ENCODE measurements at places on chromosomes 13 and 19.

DNA sequence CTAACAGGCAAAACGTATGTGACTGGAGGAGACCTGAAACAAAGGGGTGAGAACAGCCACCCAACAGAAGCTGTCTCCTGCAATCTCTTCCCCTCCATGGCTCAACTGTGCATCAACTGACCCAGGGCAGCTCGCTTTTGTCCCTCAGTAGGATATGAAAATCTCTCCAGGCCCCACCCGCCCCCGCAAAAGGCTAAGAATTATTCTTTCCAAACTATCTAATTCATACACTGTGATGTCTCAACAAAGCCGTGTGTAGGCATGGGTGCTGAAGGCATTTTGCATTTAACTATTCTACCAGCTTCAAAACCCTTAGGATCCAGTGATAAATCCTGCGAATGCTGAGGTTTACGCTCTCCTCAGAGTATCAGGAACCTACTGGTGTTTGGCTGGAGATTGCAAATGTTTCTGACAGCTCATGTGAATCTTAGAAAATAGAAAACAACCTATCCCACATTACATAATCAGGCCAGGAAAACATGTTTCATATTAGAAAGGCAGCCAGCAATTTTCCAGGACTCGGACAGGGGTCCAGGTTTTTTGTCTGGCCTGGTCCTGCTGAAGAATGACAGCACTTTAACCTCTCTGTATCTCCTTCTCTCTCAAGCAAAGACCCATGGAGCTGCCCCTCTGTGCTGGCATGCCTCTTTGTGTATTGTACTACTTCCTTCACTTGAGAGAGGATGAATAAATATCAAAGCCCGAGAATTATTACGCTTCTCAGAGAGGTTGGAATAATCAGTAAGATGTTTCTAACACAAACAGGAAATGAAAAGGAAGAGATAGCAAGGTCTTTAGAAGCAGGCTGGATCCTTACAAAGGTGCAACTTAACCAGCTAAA, 17.3 kb downstream of the DHRS12 start:
- DNase-seq: no peak

DNA sequence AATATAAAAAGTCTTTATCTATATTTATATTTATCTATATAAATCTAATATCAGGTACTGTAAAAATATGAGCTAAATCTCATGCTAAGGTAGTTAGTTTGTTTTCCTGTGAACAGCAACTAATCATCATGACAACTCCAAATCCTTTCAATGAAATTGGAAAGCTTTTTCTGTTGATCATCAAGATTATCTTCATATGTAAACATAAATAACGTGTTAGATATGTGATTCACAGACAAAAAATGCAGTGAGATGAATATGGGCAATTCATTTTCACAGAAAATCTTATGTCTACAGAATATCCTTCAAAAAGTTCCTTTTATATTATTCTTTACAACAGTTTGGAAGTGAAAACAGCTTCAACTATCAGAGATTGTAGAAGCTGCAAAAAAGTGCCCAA, 41.7 kb upstream of the EEF1AKMT1 start:
- no peak for DNase-seq

DNA sequence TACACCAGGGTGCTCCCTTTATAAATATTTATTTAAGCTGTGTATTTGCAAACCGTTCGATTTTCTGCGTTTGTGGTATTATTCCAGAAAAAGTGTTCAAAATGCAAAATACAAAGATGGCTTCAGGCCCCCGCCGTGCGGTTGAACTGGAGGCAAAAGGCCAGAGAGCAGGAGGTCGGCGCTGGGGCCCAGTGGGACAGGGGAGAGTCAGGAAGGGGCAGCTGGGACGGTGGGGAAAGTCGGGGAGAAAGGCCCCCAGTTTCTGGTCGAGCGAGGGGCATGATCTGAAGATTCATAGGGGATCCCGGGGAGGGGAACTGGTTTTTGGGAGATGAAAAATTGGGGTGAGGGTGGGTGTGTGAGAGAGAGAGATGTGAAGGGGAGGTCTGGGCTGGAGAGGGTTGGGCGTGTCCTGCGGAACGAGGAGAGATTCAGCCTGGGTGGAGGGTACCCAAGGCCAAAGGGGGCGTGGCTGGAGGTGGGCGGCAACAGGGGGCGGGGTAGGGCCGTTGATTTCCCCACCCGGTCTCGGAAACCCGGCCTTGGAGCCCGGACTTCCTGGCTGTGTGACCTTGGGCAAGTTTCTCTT, 678 bp downstream of the ISOC2 start:
- DNase-seq: peak; percentile 97

DNA sequence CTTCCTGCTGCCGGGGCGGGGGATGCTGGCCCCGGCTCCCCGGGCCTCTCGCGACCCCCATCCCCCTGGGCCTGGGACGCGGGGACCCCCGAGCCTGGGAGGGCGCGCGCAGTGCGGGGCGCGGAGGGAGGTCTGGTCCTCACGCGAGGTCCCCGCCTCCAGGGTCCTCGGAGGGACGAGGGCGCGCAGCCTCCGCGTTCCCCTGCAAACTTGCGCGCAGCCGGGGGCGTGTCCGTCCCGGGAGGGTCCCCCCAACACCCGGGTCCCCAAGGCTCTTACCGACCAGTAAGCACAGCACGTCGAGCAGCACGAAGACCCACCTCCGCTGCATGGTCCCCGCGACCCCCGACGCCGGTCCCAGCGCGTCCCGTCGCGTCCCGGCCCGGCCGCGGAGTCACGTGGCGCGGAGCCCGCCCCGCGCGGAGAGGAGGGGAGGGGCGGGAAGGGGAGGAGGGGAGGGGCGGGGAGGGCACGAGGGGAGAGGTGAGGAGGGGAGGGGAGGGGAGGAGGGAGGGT, at the start of gene PLPP2:
TSS of gene PLPP2 (minus strand) at position 398 of the 516 bp plus-strand sequence. CDS start at position 331, 67 bp downstream.
- DNase-seq: no peak

DNA sequence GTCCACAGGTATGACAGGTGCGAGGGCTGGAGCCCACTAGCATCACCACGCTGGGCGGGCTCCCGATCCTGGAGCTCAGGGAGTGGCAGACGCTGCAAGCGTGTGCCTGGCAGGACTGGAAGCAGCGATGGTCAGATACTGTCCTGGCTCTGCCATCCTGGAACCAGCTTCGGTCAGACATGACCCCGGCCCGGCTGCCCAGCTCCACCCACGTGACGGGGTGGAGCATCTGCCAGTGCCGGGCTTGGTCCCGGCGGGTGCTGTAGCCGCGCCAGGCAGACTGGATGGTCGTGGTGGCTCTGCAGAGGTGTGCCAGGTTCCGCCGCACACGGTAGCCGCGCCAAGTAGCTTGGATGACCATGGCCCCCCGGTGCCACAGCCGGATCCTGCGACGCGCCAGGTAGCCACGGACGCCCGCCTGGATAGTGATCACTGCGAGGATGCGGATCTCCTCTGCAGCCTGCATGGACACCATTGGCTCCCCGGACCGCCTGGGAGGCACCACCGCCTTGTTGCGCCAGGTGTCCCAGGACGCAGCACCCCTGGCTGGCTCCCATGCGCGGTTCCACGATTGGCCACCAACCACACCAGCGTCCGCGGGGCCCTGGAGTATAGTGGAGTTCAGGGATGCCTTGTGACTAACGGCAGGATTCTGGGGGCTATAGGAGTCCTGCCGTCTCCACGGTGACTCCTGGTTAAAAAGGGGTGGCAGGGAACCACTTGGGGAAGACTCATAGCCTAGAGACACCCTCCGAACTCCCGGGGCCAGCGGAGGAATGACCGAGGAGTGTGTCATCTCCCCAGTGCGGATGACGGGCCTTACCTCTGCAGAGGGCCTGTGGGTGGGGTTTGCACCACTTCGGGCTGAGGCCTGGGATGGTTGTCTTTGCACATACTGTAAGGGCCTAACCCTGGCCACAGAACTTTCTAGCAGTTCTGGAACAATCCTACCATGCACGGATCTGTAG, 16.5 kb downstream of the IQCN start:
- DNase-seq: no peak

DNA sequence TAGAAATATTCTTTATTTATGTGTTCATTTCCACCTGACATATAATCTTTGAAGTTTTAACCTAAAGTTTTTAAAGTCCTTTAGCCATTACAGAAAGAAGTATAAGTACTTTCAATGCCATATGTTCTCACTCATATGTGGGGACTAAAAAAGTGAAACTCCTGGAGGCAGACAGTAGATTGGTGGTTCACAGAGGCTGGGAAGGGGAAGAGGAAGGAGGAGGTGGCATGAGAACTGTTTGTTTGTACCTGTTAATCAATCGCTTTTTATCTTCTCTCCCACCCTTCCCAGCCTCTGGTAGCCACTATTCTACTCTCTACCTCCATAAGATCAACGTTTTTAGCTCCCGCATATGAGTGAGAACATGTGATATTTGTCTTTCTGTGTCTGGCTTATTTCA, 131.1 kb downstream of the MYO16 start:
- no peak for DNase-seq

DNA sequence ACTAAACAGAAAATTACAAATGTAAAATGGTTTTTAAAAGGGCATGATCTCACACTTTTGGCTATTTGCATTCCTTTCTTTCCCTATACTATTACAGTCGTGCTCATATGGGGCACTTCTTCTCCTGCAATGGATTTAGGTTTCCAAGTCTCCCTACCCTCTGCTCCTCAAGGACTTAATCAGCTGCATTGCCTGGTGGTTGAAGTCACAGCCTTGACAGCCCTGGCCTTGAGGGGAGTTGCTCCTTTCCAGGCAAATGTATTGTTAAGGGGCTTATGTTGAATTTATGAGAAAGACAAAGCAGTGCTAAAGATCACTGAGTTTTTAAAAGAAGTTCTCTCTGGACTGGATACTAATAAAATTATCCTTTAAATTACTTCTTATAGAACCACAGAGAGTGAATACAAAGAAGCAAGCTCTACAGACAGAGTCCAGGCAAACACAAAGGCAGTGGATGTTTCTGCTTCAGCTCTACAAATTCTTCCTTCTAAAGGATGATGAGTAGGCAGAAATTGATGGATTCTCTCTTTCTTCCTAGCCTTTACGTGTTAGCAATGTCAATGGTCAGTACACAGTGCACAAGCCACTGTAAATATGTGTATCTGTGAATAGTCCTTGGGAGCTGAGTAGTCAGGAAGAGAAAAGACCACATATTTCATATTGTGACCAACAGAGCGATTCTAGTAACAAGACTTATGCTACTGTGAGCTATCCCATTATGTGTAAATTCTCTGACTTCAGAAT, 390.9 kb downstream of the TBC1D4 start:
- peak; percentile 11 for DNase-seq

- DNase-seq: no peak
Measured at GRCh38 chr19:15340086-15340485, 7.7 kb upstream of the BRD4 start.

DNA sequence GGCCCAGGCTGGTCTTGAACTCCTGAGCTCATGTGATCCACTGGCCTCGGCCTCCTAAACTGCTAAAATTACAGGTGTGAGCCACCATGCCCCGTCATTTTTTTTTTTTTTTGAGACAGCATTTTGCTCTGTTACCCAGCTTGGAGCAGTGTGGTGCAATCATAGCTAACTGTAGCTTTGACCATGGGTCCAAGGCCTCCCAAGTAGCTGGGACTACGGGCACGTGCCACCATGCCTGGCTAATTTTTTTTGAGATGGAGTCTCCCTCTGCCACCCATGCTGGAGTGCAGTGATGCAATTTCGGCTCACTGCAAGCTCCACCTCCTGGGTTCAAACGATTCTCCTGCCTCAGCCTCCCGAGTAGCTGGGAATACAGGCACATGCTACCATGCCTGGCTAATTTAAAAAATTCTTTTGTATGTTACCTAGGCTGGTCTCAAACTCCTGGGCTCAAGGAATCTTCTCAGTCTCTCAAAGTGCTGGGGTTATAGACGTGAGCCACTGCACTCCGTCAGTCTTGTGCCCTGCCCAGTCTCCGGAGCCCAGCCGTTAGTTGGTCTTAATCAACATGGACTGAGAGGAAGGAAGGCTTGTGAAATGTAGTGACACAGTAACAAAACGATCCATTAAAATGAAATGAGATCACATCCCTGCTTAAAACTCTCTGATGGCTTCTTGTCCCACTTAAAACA, 1.4 kb upstream of the LRG1 start:
- no peak for DNase-seq

GRCh38 chr19:38032951-38033350, 125.9 kb downstream of the SIPA1L3 start:
- DNase-seq: no peak

GRCh38 chr13:104769545-104769944, 1703.3 kb upstream of the SLC10A2 start:
- no peak for DNase-seq

GRCh38 chr13:91594061-91594460, 195.6 kb downstream of the GPC5 start:
- DNase-seq: no peak

DNA sequence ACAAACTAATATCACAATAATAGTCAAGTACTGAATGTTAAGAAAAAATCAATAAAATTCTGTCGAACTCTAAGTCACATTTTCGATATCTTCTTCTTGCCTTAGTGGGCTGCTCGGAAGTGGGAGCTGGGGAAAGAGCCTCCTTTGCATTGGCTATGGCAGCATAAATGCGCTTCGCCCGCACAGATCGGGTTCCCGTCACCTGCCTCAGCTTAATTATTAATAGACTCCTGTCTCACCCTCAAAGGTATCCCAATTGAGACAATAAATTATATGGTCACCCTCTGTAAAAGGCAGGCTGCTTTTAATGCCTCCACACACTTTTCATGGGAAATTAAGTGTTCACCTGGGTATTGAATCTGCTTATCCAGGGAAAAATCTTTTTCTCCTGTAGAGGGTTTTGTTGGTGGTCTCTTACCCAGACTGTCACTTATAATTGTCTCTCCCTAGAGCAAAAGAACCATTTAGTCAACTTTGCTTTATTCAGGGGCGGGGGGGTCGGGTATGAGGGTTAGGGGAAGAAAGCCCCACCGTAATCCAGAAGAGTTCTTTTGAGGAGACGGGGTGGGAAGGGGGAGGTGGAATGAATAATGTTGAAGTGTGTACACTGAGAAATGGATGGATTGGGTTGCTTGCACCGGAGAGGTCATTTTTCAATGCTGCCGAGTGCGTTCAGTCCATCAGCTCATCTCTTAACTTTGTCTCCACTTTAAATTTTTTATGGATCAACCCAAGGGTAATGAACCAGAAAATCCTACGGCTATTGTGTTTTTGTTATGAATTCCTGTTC, 682.6 kb upstream of the SGCG start:
- DNase-seq: no peak

DNA sequence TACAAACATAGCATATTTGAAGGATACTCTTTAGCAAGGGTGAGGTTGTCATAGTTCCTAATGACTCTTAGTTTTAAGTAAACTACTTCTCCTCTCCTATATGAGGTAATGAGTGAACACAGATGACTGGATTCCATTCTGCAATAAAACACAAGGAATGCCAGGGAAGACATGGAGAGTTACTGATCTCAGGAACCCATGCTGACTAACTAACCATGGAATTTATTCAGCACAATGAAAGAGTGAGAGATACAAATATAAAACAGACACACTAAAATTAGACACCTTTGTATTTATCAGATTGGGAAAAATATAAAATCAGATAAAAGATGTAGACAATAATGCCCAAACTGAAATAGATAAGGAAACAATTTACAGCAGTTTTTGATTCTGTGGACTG, 1525.9 kb upstream of the SLC10A2 start:
- DNase-seq: no peak

DNA sequence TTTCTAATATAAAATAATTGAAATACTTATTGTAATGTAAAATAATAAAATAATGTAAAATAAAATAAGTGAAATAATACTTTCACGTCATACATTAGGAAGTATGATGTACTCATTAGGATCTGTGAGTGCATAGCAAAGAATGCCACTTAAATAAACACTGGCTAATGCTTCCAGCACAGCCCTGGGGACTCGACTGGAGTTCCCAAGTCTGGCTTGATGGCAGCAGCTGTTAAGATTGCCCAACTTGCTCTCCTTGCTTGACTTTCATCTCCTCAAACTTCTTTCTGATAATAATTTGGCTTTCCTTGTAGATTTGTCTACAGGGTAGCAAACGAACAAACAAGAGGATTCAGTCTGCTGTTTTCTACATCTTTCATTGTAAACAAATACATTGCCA, 191.9 kb downstream of the COG6 start:
- DNase-seq: no peak

GRCh38 chr19:38877781-38878574, at the start of gene RINL:
Gene RINL (minus strand): TSS chr19:38878275. CDS start chr19:38876742, 1,533 bp downstream.
- no peak for DNase-seq
